ENCODE measurements at places on chromosomes 11 and 22.

- peak; percentile 33 for DNase-seq
These were observed 198.2 kb downstream of the SWAP70 start for GRCh38 chr11:9861860-9862725.

- DNase-seq, result no peak
These were observed 789 bp upstream of the NCF4 start for GRCh38 chr22:36860017-36860416.

GRCh38 chr11:78909386-78909785 is 334.7 kb upstream of the NARS2 start:
- DNase-seq, result no peak

GRCh38 chr11:129192150-129192549 is at the start of gene ARHGAP32:
ARHGAP32 (minus strand) TSS chr11:129192325; CDS start chr11:129192198, 127 bp downstream.
- peak; percentile 34 for DNase-seq

DNA sequence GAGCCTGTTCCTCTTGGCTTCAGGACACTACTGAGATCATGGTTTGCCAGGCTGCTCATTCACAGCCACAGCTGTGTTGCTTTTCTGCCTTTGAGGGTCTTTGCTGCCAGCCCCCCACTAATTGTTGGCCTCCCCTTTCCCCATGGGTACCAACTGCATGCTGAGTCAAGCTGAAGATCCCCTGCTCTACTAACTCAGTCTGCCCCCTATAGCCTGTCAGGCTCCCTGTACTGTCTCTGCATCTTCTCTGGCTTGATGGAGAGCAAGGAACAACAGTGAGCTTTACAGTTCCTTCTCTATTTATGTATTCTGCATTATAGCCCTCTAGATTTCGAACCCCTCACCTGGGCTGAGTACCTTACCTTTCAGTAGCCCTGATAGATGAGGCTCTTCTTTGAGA is 257.6 kb upstream of the CADM1 start:
- DNase-seq, result no peak

GRCh38 chr11:69804769-69805508 is 14.3 kb downstream of the FGF3 start:
- no peak for DNase-seq

- DNase-seq, result no peak
These were observed 26.9 kb downstream of the ARFGAP2 start for GRCh38 chr11:47149782-47150181.

DNA sequence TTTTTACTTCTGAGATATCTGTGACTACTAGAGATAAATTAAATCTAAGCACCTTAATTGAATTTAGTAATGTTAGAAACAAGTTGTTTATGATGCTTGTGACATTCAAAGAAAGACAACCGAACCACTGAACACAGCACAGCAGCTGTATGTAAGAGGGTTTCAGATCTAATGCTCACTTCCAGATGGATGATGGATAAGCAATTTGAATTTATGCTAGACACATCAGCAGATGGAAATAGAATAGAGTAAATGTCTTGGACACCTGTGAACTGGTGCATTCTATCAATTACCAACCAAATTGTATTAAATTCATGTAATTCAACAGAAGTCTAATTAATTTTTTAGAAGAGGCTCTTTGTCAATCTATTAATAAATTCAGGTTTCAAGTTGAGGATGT is 306.3 kb downstream of the CNTN5 start:
- DNase-seq, result no peak
